Posterior vena cava (tissue), 2 donors: ENCODE measurements at places on chromosomes 6 and 20. TPM values are rescaled to one million over a fixed set of nuclear protein-coding genes. Genes with fewer than 3 reads are reported as not detected.
A peak's percentile ranks its signal among the peaks of the same experiment; 100 is the strongest.

GRCh38 chr20:20452254-20452676, 84.4 kb downstream of the INSM1 start:
- peak; percentile 88 for DNase-seq

- DNase-seq: no peak
Observed at GRCh38 chr20:61905781-61906523, 159.7 kb downstream of the TAF4 start.

- no peak for DNase-seq
Observed at GRCh38 chr6:31113861-31114540, 599 bp upstream of the PSORS1C1 start.

DNA sequence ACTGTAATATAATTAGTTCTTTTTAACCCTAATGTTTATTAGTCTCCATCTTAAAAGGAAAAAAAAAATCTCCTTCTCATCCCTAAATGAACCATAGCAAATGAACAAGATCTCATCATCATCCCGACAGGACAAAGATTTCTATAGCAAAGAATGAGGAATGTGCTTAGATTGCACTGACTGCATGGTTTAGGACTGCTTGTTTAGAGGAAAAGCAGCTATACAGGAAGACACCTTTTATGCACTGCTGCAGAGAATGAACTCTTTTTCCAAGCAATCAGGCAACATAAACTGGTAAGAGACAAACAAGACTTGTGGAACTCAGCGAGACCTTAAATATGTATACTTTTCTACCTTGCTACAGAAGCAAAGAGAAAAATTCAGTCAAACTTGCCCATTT, 26.8 kb downstream of the CSNK2A1 start:
- DNase-seq: no peak

DNA sequence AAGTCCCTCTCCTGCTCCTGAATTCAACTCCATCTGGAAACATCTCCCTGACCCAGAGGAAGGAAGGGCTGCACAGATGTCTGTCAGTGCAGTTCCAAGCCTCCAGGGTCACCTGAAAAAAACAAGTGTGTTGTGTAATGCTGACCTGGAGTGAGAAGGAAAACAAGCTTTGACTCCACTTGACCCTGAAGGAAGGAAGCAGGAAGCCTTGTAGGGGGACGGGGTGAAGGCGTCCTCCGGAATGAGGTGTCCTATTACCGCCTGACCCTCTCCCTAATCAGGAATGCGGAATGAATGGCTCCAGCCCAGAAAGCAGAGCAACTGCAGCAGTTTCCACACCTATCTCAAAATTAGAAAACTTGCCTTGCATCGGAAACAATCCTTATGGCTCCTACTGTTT, 13.9 kb upstream of the ADGRF5 start:
- DNase-seq: no peak

Gene TSPO2
- total RNA-seq: not detected

Gene PIM1
- total RNA-seq: 32.3 TPM

Gene ZNF451
- total RNA-seq: 50.5 TPM

DNA sequence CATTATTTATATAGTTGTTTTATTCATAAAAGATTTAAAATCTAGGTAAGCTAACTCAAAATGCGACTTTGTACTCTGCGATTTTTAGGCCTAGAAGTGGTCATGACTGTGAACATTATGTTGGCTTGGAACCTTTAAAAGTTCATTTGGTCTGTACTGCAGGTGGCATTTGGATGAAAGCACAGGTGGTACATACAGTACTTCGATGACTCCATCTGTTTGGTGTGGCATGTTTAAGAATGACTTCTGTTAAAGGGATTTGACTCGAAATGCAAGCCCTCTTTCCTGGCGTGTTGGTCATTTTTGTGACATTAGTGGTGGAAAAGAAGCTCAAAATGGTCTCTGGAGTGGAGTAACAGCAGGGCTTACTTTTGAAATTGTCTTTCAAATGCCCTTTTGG, 118.1 kb downstream of the UST start:
- DNase-seq: no peak

DNA sequence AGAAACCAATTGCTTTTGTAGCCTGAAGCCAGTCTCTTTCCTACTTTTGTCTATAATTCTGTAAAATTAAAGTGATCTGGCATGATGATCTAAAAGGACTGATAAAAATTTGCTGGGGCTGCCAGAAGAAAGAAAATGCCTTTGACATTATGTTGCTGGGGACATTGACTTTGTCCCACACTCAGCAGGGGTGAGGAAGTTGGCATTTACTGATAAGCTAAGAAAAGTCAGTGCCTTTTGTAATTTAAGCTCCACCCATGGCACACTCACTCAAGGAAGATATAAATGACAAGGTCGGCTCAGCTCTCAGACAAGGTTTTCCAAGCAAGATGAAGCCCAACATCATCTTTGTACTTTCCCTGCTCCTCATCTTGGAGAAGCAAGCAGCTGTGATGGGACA, at the start of gene SEMG1:
Gene SEMG1, plus strand, starts transcription at position 309 of the 400 bp plus-strand sequence. Its CDS starts 21 bp downstream, at position 330.
- DNase-seq: no peak

Gene KHDRBS2
- total RNA-seq: 0.28 TPM
